Activated CD8-positive, alpha-beta T cell treated with anti-CD3 and anti-CD28 coated beads, Interleukin-2, amount 10 ng/mL, durations not matched to agents 7 days and 5 days (primary cell): ENCODE measurements at places on chromosomes 2 and 18.
A peak's percentile ranks its signal among the peaks of the same experiment; 100 is the strongest.

GRCh38 chr2:29587402-29588190 lies 333.8 kb downstream of the ALK start:
- no peak for DNase-seq

GRCh38 chr18:65235966-65236624 lies 514.7 kb upstream of the CDH7 start:
- DNase-seq: no peak

GRCh38 chr18:60145776-60146175 lies 226.8 kb downstream of the MC4R start:
- no peak for DNase-seq

- no peak for DNase-seq
Observed at GRCh38 chr18:3328532-3328931, 66.6 kb downstream of the MYL12B start.

- DNase-seq: peak; percentile 60
Observed at GRCh38 chr2:238238766-238239542, 884 bp downstream of the HES6 start.

GRCh38 chr2:101779656-101780055 lies 82.1 kb downstream of the MAP4K4 start:
- DNase-seq: no peak

GRCh38 chr2:170922634-170923494 lies 6.2 kb upstream of the GORASP2 start:
- DNase-seq: no peak

- no peak for DNase-seq
Observed at GRCh38 chr2:134206573-134206972, 47.3 kb upstream of the MGAT5 start.

DNA sequence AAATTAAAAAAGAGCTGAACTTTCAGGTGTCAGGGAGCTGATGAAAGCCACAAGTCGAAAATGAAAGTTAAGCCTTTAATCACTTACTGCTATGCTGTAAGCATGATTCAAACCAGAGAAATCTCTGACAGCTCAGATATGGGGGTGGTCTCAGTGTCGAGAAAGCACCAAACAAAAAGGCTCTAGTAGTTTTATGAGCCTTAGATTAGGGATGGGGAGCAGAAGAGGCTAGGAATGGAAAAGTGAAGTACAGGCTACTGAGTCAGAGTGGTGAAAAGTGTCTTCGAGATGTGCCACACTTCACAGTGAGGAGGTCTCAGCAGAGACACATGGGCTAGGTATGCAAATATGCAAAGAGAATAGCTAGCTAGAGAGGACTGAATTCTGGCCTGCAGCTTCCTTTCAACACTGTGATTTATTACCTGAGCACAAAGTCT lies 482.2 kb downstream of the SPAG16 start:
- no peak for DNase-seq

GRCh38 chr18:51908598-51908944 lies 431.4 kb upstream of the DCC start:
- no peak for DNase-seq

DNA sequence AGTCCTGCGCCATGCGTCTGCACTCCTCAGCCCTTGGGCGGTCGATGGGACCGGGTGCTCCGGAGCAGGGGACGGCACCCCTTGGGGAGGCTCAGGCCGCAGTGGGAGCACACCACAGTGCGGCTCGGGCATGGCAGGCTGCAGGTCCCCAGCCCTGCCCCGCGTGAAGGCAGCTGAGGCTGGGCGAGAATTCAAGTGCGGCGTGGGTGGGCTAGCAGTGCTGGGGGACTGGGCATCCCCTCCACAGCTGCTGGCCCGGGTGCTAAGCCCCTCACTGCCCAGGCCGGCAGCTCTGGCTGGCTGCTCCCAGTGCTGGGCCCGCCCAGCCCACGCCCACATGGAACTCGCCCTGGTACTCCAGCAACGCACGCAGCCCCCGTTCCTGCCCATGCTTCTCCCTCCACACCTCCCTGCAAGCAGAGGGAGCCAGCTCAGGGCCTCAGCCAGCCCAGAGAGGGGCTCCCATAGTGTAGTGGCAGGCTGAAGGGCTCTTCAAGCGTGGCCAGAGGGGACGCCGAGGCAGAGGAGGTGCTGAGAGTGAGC lies 198.3 kb upstream of the CNTNAP5 start:
- DNase-seq: no peak

DNA sequence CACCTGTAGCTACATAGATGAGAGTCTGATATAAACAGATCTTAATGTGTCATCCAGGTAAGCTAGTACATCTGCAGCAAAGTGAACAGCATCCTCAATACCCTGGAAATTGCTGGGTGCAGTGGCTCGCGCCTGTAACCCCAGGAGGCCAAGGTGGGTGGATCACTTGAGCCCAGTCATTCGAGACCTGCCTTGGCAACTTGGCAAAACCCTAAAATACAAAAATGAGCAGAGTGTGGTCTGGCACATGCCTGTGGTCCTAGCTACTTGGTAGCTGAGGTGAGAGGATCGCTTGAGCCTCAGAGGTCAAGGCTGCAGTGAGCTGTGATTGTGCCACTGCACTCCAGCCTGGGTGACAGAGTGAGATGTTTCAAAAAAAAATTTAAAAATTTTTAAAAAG lies 233.9 kb upstream of the SP5 start:
- DNase-seq: no peak

- no peak for DNase-seq
Observed at GRCh38 chr2:23616630-23617029, 231.7 kb downstream of the KLHL29 start.

DNA sequence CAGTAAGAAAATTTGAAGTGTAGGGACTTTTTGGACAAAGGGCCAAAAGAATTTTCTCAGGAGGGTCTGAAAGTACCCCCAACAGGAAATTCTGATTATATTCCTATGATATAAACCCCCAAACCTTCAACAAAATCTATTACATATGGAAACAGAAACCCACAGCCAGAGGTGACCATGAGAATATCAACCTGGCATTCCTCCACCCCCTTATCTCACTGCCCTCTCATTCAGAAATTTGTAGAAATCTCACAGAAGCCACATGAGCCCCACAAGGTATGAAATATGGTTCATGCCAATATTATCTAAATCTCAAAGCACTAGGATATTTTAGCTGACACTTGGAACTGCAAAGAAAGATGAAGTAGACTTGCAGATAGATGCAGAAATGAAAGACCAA lies 31.0 kb upstream of the RBBP8 start:
- DNase-seq: no peak

GRCh38 chr2:9668687-9669345 lies 38.0 kb upstream of the YWHAQ start:
- DNase-seq: no peak

DNA sequence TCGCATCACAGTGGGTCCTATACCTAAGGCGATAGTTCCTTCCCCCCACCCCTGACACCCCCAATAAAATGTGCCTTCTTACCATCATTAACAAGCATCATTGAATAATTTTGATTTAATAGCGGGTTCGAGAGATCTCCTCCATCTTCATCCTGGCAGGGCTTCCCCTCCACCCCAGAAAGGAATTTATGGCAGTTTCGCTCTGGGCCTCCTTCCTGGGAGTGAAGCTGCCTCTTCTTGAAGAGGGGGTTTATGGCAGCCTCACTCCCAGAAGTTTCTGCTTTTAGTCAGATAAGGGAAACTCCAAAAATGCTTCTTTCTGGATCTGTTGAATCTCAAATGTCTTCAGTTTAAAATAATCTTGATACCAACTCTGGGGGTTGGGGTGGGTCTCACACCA lies 45.7 kb downstream of the RRM2 start:
- no peak for DNase-seq

- DNase-seq: no peak
Observed at GRCh38 chr2:46847185-46847710, 68.4 kb downstream of the MCFD2 start.

DNA sequence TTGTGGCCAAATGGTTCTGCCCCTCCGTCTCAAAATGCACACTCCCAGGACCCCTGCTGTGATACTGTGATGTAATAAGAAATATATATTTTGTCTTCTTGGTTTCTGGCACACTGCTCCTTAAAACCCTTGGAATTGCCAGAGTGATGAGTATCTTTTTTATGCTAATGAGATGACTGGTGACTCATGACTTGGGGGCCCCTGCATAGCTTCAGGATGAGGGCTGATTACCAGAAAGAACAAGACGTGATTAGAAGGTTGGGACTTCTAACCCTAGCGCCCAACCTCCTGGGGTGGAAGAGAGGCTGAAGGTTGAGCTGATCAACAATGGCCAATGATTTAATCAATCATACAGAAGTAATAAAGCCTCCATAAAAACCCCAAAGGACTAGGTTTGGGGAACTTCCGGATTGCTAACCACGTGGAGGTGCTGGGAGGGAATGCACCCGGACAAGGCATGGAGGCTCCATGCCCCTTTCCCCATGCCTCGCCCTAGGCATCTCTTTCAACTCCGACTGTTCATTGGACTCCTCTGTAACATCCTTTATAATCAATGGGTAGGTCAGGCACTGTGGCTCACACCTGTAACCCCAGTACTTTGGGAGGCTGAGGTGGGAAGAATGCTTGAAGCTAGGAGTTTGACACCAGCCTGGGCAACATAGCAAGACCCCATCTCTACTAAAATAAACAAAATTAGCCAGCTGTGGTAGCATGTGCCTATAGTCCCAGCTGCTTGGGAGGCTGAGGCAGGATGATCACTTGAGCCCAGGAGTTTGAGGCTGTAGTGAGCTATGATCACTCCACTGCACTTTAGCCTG lies 89.1 kb downstream of the HS1BP3 start:
- DNase-seq: no peak

- peak; percentile 72 for DNase-seq
Observed at GRCh38 chr2:111698743-111699554, 185.0 kb downstream of the ANAPC1 start.

GRCh38 chr2:201139836-201140604 lies 24.1 kb downstream of the CFLAR start:
- DNase-seq: no peak

GRCh38 chr2:176493909-176494308 lies 224.7 kb downstream of the MTX2 start:
- DNase-seq: no peak

DNA sequence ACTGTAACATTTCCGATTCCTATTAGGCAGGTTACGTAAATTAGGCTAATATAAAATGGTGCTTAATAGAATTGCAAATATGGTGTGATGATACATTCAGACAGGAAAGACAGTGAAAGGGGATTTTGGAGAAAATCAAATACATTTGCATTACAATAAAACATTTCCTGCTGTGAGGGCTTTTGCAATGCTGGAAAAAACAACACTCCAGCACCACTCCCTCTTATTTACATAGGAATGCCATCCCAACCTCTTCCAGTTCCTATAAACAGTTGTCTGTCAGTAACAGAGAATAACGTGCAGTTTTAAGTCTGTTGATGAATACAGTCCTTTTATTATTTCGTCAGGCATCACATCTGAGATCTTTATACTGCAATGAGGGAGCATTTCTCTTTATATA lies 298.8 kb upstream of the FANCL start:
- DNase-seq: no peak

DNA sequence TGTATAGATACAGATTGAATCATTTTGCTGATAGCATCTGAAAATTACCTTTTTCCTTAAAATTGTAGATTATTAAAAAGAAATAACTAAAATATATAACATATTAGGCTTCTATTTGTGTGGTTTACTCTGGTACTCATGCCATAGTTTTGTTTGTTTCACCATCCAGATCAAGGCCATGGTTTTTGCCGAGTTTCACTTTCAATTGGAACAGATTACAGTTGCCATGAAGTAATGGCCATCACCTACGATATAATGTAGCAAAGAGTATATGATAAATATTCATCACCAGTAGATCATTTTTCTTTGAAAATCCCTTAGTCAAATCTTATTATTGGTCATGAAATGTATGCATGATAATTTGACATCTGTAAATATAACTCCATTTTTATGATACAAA lies 11.9 kb upstream of the DNAH7 start:
- no peak for DNase-seq

- no peak for DNase-seq
Observed at GRCh38 chr2:129236601-129237000, 742.9 kb upstream of the RAB6C start.

GRCh38 chr2:216299588-216299987 lies 72.7 kb downstream of the MARCHF4 start:
- no peak for DNase-seq
